ENCODE measurements at places on chromosomes 4 and X. TPM values are rescaled to one million over a fixed set of nuclear protein-coding genes. Genes with fewer than 3 reads are reported as not detected.

CENPVL1 gene
- total RNA-seq: not detected

GPR173 gene
- 0.13 TPM for total RNA-seq

CENPC gene
- total RNA-seq: 33.9 TPM

WNK3 gene
- 0.32 TPM for total RNA-seq

UGT2B15 gene
- total RNA-seq: not detected

MAGEA1 gene
- total RNA-seq: not detected

RHOXF1 gene
- total RNA-seq: 0.56 TPM

USP27X gene
- total RNA-seq: 3.8 TPM

MID2 gene
- 22.5 TPM for total RNA-seq

RTL9 gene
- total RNA-seq: not detected

TAF7L gene
- total RNA-seq: not detected

GAGE12H gene
- not detected for total RNA-seq

KLHL4 gene
- not detected for total RNA-seq
